ENCODE measurements at places on chromosomes 5 and 9.
A peak's percentile ranks its signal among the peaks of the same experiment; 100 is the strongest.

DNA sequence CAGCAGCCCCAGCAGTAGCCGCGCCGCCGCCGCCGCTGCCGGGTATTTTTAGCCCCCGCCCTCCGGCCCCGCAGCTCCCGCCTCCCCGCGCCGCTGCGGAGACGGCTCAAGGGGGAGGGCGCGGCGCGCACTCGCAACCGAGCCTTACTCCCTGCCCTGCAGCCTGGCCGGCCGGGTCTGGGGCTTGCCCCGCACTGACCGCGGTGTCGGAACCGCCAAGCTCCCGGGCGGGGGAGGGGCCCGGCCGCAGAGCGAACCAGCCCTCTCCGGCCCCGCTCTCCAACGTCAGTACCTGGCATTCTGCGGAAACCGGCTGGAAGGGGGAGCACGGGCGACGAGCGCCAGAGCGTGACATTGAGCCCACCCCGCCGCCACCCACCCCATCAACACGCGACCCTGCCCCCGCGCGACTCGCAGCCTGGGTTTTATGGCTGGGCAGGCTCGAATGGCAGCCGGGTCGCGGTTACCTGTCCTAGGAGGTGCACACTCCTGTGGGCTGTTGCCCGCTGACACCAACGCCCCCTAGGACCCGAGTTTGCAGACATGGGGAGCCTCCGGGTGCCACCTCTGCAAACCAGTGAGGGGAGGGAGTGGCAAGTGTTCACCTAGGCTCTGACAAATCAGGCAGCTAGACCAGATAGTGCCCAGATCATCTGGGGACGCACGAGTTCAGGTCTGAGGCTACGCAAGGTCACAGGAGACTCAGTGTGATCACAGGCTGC lies at the start of gene ACSL6:
Gene ACSL6, minus strand, starts transcription at position 37 of the 722 bp plus-strand sequence. CDS start 105 bp downstream, outside the sequence.
- peak; percentile 74 for DNase-seq
- peak within 1 kb of the TSS; percentile 48 for H3K4me3 ChIP-seq
- H3K36me3 ChIP-seq, result no peaks in the 10 kb centered on the region
- peaks cover 7% of the 10 kb centered on the region for H3K27me3 ChIP-seq
- H3K4me1 ChIP-seq, result peaks cover 15% of the 10 kb centered on the region

GRCh38 chr5:2254406-2254805 lies 371.7 kb upstream of the IRX4 start:
- no peaks in the 10 kb centered on the region for H3K27me3 ChIP-seq
- no peak overlapping the region for H3K4me3 ChIP-seq
- H3K4me1 ChIP-seq, result no peaks in the 10 kb centered on the region

DNA sequence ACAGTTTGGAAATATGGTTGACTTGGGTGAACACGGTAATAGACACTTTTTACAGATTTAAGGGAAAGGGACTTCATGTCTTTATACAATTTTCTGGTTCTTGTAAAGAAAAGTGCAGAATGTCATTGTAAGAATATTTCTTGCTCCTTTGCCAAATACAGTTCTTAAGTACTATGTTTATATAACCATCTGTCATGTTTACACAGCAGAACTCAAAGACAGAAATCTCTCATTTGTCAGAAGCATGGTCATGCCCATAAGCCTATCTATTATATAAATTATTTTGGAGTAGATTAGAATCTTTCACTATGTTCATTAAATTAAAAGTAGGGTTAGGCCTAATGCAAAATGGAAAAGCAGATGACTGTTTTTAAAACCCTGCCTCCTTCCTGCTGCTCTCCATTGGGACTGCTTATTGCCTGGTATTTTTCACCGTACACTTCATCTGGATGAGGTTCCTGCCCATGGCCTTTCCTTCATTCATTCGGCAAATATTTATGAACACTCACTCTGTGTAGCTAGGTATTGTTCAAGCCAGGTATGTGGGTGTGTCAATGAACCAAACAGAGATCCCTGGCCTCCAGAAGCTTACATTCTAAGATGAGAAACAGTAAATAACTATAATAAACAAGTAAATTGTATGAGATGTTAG lies 558.1 kb downstream of the NR2F1-AS1 start:
- H3K27me3 ChIP-seq, result no peaks in the 10 kb centered on the region
- H3K4me3 ChIP-seq, result no peak overlapping the region
- H3K27ac ChIP-seq, result no peak overlapping the region

- no peak overlapping the region for H3K4me3 ChIP-seq
- H3K4me1 ChIP-seq, result no peaks in the 10 kb centered on the region
- no peak for DNase-seq
Measured at GRCh38 chr5:54415147-54415546, 40.4 kb upstream of the HSPB3 start.

- no peak for DNase-seq
- no peaks in the 10 kb centered on the region for H3K36me3 ChIP-seq
- no peaks in the 10 kb centered on the region for H3K4me1 ChIP-seq
- H3K27ac ChIP-seq, result no peak overlapping the region
Measured at GRCh38 chr5:175853573-175854230, 17.7 kb upstream of the CPLX2 start.

- H3K27ac ChIP-seq, result no peak overlapping the region
- H3K36me3 ChIP-seq, result no peaks in the 10 kb centered on the region
- no peak overlapping the region for H3K4me3 ChIP-seq
- DNase-seq, result no peak
- H3K27me3 ChIP-seq, result no peaks in the 10 kb centered on the region
Measured at GRCh38 chr9:97723819-97724218, 26.7 kb upstream of the XPA start.

DNA sequence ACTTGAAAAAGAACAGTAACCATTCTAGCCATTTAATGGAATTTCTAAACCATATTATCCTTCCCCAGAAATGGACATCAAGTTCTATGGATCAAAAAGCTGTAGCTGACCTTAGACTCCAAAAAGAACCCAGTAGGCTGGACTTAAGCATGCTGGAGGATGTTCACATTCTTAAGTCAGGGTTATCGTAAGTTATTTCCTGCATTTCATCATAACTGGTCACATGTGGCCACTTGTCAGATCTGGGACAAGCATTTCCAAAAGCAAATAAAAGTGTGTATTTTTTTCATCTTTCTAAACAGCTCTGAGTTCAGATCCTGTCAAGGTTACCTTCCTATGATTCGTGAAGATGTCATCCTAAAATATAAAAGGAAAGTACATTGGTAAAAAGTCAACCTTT lies 274.5 kb upstream of the PTGER4 start:
- no peaks in the 10 kb centered on the region for H3K27me3 ChIP-seq
- H3K27ac ChIP-seq, result no peak overlapping the region
- H3K4me3 ChIP-seq, result no peak overlapping the region
- no peaks in the 10 kb centered on the region for H3K36me3 ChIP-seq
- peaks cover 19% of the 10 kb centered on the region for H3K4me1 ChIP-seq

GRCh38 chr5:176941951-176942350 lies 42.8 kb upstream of the HK3 start:
- no peaks in the 10 kb centered on the region for H3K27me3 ChIP-seq
- no peak overlapping the region for H3K27ac ChIP-seq

DNA sequence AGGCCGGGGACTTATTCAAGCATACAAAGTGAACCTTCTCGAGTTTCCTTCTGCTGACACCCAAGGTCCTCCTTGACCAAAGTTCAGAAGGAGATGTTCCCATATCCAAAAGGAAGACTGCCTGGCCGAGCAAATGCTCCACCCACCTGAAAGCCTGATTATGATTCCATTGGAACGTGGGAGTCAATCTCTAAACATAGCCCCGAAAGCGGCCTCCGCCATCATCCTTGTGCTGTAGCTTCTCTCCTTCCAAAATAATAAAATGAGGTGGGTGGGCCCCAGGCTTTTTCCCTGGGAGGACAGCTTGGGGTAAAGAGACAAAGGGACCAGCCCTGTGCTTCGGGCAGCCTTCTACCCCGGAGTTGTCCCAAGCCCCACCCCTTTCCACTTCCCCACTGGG lies 355.6 kb upstream of the SLC30A5 start:
- H3K27me3 ChIP-seq, result no peaks in the 10 kb centered on the region
- no peak for DNase-seq
- H3K4me1 ChIP-seq, result no peaks in the 10 kb centered on the region
- no peaks in the 10 kb centered on the region for H3K36me3 ChIP-seq

GRCh38 chr9:32456564-32456963 lies 69.4 kb downstream of the RIGI start:
- no peaks in the 10 kb centered on the region for H3K27me3 ChIP-seq
- no peak overlapping the region for H3K4me3 ChIP-seq
- DNase-seq, result no peak
- no peaks in the 10 kb centered on the region for H3K4me1 ChIP-seq

DNA sequence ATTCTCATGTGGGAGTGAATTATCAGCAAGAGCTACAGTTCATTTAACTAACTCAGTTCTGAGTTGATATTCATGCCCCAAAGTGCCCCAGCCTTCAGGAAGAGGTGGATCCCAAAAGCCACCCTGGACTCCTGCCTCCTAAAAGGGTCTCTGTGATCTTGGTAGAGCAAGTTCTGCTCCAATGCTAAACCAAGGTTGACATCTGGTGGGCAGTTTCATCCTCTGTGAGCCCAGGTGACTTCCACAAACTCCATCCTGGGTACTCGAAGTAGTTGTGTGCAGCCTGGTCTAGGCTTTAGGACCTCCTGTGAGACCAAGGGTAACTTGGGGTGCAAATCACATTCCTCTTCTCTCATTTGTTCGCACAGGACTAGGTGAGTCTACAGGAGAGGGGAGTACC lies 816.8 kb downstream of the MTRR start:
- H3K4me3 ChIP-seq, result no peak overlapping the region
- no peaks in the 10 kb centered on the region for H3K36me3 ChIP-seq
- no peak for DNase-seq
- H3K27me3 ChIP-seq, result no peaks in the 10 kb centered on the region
- H3K27ac ChIP-seq, result no peak overlapping the region

DNA sequence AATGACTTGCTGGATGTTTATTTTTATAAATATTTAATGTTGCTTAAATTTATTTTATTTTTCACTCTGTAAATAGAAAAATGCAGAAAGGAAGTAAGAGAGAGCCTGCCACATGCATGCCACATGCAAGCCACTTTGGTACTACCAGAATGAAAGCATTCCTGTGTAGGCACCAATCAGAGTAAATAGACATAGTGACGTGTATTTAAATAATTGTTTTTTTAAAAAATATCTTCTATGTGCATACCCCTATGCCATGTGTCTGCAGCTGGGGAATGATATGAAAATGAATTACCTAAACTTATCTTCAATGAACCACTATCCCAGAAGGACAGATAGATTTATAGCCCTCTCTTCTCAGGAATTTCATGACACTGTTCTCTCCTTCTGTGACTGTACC lies 651.5 kb upstream of the RIOK2 start:
- no peaks in the 10 kb centered on the region for H3K27me3 ChIP-seq
- H3K4me1 ChIP-seq, result peaks cover 15% of the 10 kb centered on the region
- no peaks in the 10 kb centered on the region for H3K36me3 ChIP-seq
- DNase-seq, result no peak
- no peak overlapping the region for H3K27ac ChIP-seq

- H3K4me1 ChIP-seq, result peaks cover under 1% of the 10 kb centered on the region
- H3K4me3 ChIP-seq, result no peak overlapping the region
- peaks cover 24% of the 10 kb centered on the region for H3K36me3 ChIP-seq
- no peak for DNase-seq
- H3K27me3 ChIP-seq, result no peaks in the 10 kb centered on the region
Measured at GRCh38 chr9:133327834-133328484, 8.0 kb downstream of the SURF6 start.

DNA sequence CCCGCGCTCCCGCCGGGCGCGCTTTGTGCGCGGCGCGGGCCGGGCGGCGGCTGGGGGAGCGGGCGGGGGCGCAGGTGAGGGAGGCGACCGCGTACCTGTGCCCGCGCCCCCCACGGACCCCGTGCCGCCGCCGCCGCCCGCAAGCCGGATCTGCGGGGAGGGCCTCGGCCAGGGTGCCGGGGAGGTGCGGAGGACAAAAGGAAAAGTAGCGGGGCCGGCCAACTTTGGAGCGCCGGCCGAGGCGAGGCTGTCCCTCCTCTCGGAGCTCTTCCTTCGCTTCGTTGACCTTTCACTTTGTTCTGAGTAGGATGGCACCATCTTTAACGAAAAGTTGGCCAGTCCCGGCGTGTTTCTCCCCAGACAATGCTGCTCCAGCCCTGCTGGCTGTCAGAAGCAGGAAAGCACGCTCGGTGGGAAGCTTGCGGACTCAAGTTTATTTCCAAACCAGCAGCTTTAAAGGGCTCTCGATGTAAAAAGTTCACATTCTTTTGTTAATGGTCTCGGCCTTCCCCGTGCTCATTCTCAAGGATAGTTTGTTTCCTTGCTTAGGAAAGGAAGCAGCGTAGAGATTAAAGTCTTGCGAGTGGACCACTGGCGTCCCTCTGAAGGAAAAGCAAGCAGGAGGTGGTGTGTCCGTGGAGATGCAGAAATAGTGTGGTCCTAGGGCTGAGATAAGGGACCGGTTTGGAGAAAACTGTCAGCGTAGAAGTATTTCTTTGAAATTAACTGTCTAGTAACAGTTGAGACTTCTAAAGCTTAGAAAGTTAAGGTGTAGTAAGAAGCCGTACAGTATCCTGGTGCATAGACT lies 639 bp downstream of the EHMT1 start:
- peaks cover 61% of the 10 kb centered on the region for H3K4me1 ChIP-seq
- peaks cover 15% of the 10 kb centered on the region for H3K36me3 ChIP-seq
- H3K4me3 ChIP-seq, result peak overlapping the region; percentile 77
- H3K27ac ChIP-seq, result peak overlapping the region; percentile 76
- no peak for DNase-seq

DNA sequence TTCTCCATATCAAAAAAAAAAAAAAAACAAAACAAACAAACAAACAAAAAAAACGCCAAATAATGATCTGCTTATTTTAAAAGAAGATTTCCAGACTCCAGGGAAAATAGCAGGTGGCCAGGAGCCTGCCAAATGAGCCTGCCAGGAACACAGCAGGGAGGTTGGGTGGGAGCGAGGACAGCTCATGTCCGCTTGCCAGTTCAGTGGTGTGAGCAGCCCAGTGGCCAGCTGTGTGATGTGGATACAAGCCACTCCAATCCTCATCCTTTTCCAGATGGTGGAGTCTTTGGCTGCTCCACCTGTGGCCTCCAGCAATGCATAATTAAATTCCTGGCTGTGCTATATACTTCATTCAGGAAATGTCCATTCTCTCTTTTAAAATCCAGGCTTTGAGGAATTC lies 1025.1 kb upstream of the C9orf72 start:
- H3K4me1 ChIP-seq, result no peaks in the 10 kb centered on the region
- H3K27ac ChIP-seq, result no peak overlapping the region
- no peak for DNase-seq
- no peaks in the 10 kb centered on the region for H3K36me3 ChIP-seq

GRCh38 chr9:8614926-8615440 lies 815.4 kb upstream of the DMAC1 start:
- no peak overlapping the region for H3K4me3 ChIP-seq
- no peaks in the 10 kb centered on the region for H3K27me3 ChIP-seq
- H3K27ac ChIP-seq, result no peak overlapping the region
- no peaks in the 10 kb centered on the region for H3K4me1 ChIP-seq
- H3K36me3 ChIP-seq, result no peaks in the 10 kb centered on the region

GRCh38 chr5:131068076-131068475 lies 97.0 kb downstream of the HINT1 start:
- no peak overlapping the region for H3K4me3 ChIP-seq
- no peaks in the 10 kb centered on the region for H3K36me3 ChIP-seq
- no peaks in the 10 kb centered on the region for H3K27me3 ChIP-seq
- DNase-seq, result no peak
- no peak overlapping the region for H3K27ac ChIP-seq
- H3K4me1 ChIP-seq, result no peaks in the 10 kb centered on the region

- no peak overlapping the region for H3K4me3 ChIP-seq
- no peaks in the 10 kb centered on the region for H3K36me3 ChIP-seq
- no peak overlapping the region for H3K27ac ChIP-seq
- no peaks in the 10 kb centered on the region for H3K27me3 ChIP-seq
Measured at GRCh38 chr9:37769306-37769705, 15.6 kb downstream of the EXOSC3 start.

All from vagina (tissue), 2 donors.